ENCODE measurements at places on chromosomes 5 and 9. TPM values are rescaled to one million over a fixed set of nuclear protein-coding genes. Genes with fewer than 3 reads are reported as not detected.

THBS4 gene
- polyA plus RNA-seq: not detected

HTR1A gene
- polyA plus RNA-seq: not detected

PAEP gene
- not detected for polyA plus RNA-seq

ADAMTSL2 gene
- polyA plus RNA-seq: 0.08 TPM

TRAF1 gene
- 22.8 TPM for polyA plus RNA-seq

PCDHGB6 gene
- polyA plus RNA-seq: 0.01 TPM

GRCh38 chr9:131635892-131636291, 90.6 kb downstream of the PRRT1B start:
- peak overlapping the region; percentile 81 for H3K27ac ChIP-seq
- DNase-seq: peak; percentile 49
- H3K36me3 ChIP-seq: peaks cover 35% of the 10 kb centered on the region
- H3K4me3 ChIP-seq: no peak overlapping the region

DNA sequence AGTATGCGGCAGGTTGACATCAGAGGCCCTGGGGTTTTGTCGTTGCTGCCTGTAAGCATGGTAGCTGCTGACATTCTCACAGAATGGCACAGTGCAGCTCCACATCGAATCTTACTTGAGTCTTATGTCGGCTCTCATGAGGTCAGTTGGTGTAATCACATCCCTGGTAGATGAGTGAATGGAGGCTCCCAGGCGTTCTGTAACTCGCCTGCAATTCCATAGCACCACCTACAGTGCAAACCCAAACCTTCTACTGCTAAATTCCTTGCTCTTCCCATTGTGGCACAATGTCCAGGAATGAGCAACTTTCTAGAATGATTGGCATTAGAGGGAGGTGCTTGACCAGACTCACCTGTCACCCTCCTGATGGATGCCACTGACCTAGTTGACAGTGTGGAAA, 578.4 kb downstream of the CCDC171 start:
- H3K27ac ChIP-seq: no peak overlapping the region
- no peaks in the 10 kb centered on the region for H3K36me3 ChIP-seq
- no peak for DNase-seq
- H3K4me3 ChIP-seq: no peak overlapping the region

- H3K4me3 ChIP-seq: no peak overlapping the region
- no peak overlapping the region for H3K27ac ChIP-seq
- H3K36me3 ChIP-seq: no peaks in the 10 kb centered on the region
- H3K4me1 ChIP-seq: no peaks in the 10 kb centered on the region
Measured at GRCh38 chr9:107067739-107068416, 204.9 kb downstream of the ZNF462 start.

GRCh38 chr9:105244734-105245028, 230 bp downstream of the SLC44A1 start:
- no peak for DNase-seq
- H3K27me3 ChIP-seq: no peaks in the 10 kb centered on the region
- peaks cover 15% of the 10 kb centered on the region for H3K4me1 ChIP-seq
- no peaks in the 10 kb centered on the region for H3K36me3 ChIP-seq
- H3K4me3 ChIP-seq: peak overlapping the region; percentile 93

- no peaks in the 10 kb centered on the region for H3K4me1 ChIP-seq
- no peaks in the 10 kb centered on the region for H3K36me3 ChIP-seq
- DNase-seq: no peak
- no peak overlapping the region for H3K4me3 ChIP-seq
- no peak overlapping the region for H3K27ac ChIP-seq
Measured at GRCh38 chr9:94714494-94714893, 12.0 kb upstream of the AOPEP start.

GRCh38 chr9:92512622-92513021, 23.2 kb downstream of the ECM2 start:
- H3K27me3 ChIP-seq: no peaks in the 10 kb centered on the region
- H3K4me3 ChIP-seq: no peak overlapping the region
- H3K36me3 ChIP-seq: no peaks in the 10 kb centered on the region
- DNase-seq: no peak

DNA sequence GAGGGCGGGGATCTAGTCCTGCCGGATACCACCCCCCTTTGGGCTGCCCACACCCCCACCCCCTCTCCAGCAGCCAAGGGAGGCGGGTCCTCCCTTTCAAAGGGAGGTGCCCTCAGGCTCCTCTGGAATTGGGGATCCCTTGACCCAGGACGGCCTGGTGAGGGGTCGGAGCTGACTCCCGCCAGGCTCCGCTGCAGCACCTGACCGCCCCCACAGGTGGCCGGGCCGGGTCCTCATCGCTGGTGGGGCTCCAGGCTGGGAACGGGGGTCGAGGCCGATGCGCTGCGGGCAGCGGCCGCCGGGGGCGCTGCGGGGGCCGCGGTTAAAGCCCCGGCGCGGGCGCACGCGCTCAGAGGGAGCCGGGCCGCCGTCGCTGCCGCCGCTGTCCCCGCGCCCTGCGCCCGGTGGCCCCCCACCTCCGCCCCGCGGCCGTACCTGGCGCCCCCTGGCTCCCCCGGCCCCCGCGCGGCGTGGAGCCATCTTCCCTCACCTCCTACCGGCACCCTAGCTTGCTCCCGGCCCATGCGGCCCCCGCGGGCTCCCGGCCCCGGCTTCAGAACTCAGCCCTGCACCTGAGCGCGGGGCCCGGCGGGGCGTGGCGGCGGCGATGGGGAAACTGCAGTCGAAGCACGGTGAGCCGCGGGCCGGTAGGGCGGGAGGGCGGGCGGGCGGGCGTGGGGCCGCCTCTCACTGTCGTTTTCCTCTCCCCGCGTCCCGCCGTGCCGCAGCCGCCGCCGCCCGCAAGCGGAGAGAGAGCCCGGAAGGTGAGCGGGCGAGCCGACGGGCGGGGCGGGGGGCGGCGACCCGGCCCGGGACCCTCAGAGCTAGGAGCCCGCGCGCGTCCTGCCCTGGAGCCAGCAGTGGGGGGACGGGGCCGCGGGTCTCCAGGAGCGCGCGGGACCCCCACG, at the start of gene NKD2:
NKD2 (plus strand) TSS at position 352 of the 908 bp plus-strand sequence; CDS start at position 608, 256 bp downstream.
- no peak within 1 kb of the TSS for H3K27ac ChIP-seq
- peaks cover 65% of the 10 kb centered on the region for H3K27me3 ChIP-seq
- no peaks in the 10 kb centered on the region for H3K4me1 ChIP-seq
- no peak within 1 kb of the TSS for H3K4me3 ChIP-seq
- no peaks in the 10 kb centered on the region for H3K36me3 ChIP-seq

DNA sequence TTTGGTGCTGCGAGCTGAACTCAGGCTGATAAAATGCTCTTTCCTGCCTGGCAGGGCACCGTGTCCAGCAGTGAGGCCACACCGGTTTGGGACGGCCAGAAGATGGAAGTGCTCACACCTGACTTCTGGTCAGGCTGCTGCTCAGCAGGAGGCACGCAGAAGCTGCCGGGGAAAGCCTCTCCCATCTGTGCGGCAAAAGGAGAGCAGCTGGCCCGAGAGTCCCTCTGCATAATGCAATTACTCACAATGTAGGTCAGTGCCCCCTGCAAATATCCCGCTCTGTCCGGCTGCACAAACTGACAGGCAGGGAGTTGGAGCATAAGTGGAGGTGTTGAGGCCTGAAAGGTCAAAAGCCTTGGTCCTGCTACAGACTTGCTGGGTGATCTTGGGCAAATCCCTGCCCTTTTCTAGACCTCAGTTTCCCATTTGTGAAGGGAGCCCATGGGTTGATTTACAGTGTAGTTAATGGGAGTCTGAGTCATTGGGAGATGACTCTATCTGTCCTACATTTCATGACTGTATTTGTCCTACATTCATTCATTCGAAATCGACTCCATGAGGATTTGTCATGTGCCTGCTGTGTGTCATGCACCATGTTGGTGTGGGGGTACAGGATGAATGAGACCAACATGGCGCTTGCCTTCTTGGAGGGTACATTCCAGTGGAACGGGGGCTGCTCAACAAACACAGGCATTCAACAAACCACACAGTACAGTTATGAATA, 61.8 kb upstream of the TBC1D2 start:
- no peaks in the 10 kb centered on the region for H3K27me3 ChIP-seq
- H3K4me1 ChIP-seq: peaks cover 19% of the 10 kb centered on the region
- no peak for DNase-seq
- no peaks in the 10 kb centered on the region for H3K36me3 ChIP-seq

DNA sequence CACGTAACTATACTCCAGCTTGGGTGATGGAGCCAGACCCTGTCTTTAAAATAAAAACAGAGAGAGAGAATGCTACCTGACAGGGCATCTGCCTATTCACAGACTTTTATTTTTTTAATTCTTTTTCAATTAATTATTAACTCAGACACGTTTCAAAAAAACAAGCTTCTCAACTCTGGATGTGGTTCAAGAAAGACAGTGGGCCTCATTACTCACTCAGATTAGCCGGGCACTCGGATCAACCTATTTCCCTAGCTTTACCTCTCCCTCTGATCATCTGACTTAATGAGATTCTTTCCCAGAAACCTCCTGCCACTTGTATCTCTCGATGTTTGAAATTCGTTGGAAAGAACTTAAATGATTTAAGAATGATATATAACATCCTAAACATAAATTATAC, 134.1 kb downstream of the TRPM6 start:
- H3K4me1 ChIP-seq: no peaks in the 10 kb centered on the region
- H3K36me3 ChIP-seq: no peaks in the 10 kb centered on the region
- H3K27me3 ChIP-seq: no peaks in the 10 kb centered on the region
- H3K27ac ChIP-seq: no peak overlapping the region

DNA sequence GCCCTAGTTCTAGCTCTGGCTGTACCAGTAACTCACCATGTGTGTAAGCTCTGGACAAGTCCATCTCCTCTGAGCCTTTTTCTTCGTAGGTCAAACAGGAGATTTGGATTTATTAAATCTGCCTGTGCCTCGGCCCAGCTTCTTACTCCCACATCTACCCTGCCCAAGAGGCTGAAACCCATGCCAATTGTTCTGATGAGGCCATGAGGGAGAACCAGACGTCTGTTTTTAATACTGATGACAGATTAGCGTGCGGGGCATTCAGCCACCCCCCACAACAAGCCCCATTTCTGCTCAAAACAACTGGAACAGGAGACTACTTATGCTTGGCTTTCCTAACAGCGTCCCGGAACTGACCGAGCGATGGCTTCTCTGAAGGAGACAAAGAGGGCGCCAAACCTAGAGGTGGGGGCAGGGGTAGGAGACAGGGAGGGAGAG, 81.2 kb upstream of the TRIM32 start:
- no peaks in the 10 kb centered on the region for H3K4me1 ChIP-seq
- no peak for DNase-seq
- H3K27ac ChIP-seq: no peak overlapping the region
- no peak overlapping the region for H3K4me3 ChIP-seq
- H3K27me3 ChIP-seq: no peaks in the 10 kb centered on the region

GRCh38 chr5:167889276-167889675, 402.2 kb upstream of the WWC1 start:
- H3K4me3 ChIP-seq: no peak overlapping the region
- no peaks in the 10 kb centered on the region for H3K27me3 ChIP-seq
- H3K4me1 ChIP-seq: no peaks in the 10 kb centered on the region
- no peak overlapping the region for H3K27ac ChIP-seq
- DNase-seq: no peak

DNA sequence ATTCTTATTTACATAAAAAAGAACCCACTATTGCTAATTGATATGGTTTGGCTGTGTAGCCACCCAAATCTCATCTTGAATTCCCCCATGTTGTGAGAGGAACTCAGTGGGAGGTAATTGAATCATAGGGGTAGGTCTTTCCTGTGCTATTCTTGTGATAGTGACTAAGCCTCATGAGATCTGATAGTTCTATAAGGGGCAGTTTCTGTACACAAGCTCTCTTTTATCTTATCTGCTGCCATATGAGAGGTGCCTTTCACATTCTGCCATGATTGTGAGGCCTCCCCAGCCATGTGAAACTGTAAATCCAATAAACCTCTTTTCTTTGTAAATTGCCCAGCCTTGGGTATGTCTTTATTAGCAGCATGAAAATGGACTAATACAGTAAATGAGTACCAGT, 58.2 kb upstream of the PRR16 start:
- peaks cover 10% of the 10 kb centered on the region for H3K4me1 ChIP-seq
- no peaks in the 10 kb centered on the region for H3K27me3 ChIP-seq
- H3K4me3 ChIP-seq: no peak overlapping the region
- H3K36me3 ChIP-seq: no peaks in the 10 kb centered on the region
- H3K27ac ChIP-seq: no peak overlapping the region

DNA sequence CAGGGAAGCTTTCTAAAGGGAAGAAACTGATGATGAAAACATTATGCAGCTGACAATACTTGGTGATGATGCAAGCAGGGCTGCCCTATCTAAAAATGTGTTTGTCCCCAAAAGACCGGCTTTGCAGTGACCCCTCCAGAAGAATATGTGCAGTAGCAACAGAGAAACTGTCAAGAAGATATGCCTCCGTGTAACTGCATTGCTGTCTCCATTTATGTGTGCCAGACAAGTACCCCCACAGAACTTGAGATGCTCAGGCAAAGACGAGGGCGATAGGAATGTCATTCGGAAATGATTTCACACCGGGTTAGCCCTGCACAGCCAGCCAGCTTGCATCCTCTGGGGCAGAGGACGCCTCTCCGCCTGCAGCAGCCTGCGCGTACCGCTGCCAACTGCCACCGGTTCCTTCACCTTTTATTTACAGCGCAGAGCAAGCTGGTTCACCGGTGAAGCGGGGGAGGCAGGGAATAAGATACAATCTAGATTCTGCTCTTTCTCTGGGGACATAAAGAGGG, 2.0 kb downstream of the GABBR2 start:
- peaks cover 47% of the 10 kb centered on the region for H3K27me3 ChIP-seq
- H3K4me3 ChIP-seq: no peak overlapping the region
- H3K4me1 ChIP-seq: peaks cover 7% of the 10 kb centered on the region
- H3K36me3 ChIP-seq: no peaks in the 10 kb centered on the region

DNA sequence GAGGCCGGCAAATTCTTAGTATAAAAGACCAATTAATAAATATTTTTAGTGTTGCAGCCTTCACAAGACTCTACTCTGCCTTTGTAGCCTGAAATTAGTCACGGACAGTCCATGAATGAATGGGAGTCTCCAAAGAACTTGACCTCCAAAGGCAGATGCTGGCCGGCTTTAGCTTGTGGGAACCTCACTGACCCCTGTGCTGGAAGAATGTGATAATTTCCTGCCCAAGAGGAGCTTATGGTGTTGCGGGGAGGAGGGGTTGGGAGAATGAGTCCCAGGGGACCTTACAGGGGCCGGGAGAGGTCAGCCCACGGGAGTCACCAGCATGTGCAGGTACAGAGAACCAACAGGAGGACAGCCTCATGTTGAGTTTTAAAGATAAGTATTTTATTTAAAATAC, 143.1 kb downstream of the IRX2 start:
- no peaks in the 10 kb centered on the region for H3K36me3 ChIP-seq
- no peaks in the 10 kb centered on the region for H3K27me3 ChIP-seq
- no peak overlapping the region for H3K4me3 ChIP-seq
- H3K4me1 ChIP-seq: no peaks in the 10 kb centered on the region
- DNase-seq: no peak

- no peak for DNase-seq
- H3K27me3 ChIP-seq: no peaks in the 10 kb centered on the region
- no peaks in the 10 kb centered on the region for H3K36me3 ChIP-seq
- no peak overlapping the region for H3K4me3 ChIP-seq
Measured at GRCh38 chr9:84317563-84317962, 23.0 kb downstream of the SLC28A3 start.

Measured in CD14-positive monocyte (primary cell).